NCI-H2081 treated with DMSO at 0.1 percent for 48 hours (cell line): ENCODE measurements at places on chromosomes 6 and 20.

DNA sequence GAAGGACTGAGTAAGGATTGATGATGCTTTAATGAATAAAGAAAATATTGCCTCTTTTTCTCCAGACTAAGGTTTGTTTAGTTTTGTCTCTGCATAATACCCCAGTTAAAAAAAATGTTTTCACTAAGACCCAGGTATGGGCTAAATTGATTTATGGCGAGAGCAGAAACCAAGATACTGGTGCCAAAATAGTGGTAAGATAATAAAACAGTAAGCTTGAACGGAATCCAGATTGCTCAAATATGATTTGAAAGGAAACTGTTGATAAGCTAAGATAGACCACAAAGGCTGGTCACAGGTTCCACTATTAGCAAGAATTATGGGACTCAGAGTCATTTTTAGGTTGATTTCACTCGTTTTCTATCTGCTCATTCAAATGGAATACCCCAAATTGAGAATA, 831.2 kb downstream of the EPHA7 start:
- no peak for DNase-seq

DNA sequence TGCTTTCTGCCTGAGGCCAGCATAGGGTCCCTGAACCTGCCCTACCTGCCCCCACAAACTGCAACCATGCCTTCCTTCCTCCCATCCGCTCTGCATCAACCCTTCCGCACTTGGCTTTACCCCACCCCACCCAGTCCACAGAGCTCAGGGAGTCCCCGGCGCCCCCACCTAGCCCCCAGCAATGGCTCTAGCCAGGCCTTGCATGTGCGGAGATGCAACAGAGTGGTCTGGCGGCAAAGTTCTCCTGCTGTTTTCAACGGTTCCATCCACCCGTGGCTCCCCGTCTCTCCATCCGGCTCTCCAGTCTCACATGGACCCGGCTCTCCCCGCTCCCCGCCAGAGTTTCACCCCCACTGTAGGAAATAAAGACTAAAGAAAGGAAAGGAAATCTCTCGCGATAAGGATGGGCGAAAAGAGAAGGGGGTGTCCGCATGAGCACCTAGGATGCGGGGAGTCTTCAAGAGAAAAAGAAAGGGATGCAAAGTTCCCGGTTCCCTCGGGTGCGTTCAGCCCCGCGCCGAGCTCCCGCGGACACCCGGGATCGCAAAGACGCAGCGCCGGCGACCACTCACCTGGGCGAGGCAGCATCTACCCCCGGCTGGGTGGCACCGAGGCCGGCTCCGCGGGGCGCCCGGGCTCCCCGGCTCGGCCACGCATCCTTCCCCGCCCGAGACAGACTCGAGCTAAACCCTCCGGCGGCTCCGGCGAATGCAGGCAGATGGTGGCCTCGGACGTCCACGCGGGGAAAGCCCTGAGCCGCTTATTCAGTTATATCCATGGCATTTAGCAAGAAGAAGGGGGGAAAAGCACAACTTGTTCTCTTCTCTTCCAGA, 579 bp downstream of the LRFN2 start:
- DNase-seq, result no peak

DNA sequence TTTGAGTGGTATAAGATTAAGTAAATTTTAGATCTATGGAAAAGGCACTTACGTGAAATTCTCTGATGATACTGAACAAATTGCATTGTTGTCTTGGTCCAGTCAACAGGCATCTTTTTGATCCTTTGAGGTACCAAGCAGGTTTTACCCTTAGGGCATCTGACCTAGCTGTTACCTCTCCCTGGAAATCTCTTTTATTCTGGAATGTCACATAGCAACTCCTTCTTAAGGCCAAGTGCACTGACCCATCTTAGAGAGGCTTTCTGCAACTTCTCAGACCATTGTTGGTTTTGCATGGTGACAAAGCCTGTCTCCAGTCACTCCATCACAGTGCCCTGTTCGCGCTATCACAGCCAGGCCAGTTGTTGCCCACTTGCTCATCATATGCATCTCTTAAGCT, 42.0 kb downstream of the TPD52L1 start:
- DNase-seq, result no peak

DNA sequence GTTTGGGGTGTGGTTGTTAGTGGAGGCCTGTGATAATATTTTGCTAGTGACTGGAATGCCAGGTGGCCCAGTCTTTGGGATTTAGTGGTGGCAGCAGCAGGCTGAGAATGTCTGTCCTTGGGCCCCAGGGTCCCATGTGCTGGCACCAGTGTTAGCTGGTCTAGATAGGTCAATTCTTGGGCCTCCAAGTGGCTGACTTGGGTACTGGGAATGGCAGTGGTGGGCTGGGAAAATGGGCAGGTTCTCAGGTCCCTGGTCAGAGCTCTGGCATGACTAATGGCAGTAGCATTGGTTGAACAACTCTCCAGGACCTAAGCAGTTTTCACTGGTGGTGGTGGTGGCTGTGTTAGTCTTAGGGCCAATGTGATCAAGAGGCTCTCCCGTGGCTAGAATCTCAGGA, 50.3 kb downstream of the OLIG3 start:
- no peak for DNase-seq

- DNase-seq, result no peak
These were observed 554.2 kb downstream of the CDH26 start for GRCh38 chr20:60512443-60512842.

- no peak for DNase-seq
These were observed 313.2 kb downstream of the HDGFL1 start for GRCh38 chr6:22882581-22882980.

DNA sequence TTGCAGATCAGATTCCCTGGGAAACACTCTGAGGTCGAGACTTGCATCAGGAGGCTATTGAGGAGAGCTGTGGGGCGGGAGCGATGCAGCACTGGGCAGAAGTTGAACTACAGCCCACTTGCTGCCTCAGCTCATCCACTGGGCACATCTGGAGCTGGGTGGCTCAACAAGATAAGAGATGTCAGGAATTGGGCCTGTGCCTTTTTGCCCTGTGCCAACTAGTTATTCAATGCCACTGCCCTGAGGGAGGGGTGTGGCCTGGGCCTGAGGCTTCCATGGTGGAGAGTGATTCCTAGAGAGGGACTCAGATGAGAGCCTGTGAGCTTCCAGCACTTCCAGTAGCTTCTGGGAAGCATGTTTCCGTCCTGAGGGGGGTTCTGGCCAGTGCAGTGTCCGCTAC, 32.7 kb downstream of the BRPF3 start:
- no peak for DNase-seq

GRCh38 chr20:32960222-32960518, 44.1 kb downstream of the SUN5 start:
- no peak for DNase-seq

- DNase-seq, result no peak
These were observed 897 bp upstream of the GMEB2 start for GRCh38 chr20:63627751-63628245.

GRCh38 chr6:169858935-169859351, 107.5 kb downstream of the ERMARD start:
- DNase-seq, result no peak

DNA sequence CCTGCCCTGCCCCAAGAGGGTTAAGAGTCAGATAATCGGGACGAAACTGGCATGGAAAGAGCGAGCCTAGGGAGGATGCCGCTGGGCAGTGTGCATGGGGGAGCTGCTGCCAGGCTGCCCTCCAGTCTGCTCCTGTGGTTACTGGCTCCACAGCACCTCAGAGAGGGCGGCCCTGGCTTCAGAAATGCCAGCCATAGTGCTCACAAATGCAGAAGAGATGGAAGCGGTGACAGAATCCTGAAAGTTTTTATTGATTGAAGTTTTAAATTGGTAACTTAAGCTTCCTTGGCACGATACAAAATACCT, 57.9 kb downstream of the VAPB start:
- no peak for DNase-seq

DNA sequence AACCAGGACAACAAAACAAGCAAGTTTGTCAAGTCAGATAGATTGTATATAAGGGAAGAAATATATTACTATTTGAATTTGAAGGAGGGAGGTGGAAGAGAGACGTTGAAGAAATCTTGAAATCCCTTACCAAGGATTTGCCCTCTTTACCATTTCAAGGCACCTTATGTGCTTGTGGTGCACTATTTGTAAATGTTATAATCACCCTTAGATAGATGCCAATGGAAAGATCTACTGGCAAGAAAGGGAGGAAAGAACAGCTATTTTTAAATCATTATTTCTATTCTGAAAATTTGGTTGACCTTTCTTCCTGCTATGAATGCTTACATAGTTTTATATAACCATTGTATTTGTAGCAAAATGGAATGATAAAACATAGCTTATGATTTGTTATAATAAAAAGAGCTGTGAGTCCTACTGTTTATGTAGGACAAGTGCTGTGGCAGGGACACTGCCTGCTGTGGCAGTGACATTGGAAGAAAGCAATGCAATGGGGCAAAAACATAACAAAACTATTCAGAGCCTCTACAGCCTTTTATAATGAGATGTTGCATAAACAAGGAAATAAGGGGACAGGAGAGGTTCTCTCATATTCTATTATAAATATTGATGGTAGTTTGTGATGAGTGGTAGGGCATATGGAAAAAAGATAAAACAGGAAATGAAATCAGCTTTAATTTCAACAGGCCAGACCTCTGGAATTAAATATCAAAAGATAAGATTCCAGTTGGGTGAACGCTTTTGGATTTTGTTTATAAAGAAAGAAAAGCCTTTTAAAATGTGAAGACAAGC, 1145.2 kb upstream of the GJE1 start:
- no peak for DNase-seq

DNA sequence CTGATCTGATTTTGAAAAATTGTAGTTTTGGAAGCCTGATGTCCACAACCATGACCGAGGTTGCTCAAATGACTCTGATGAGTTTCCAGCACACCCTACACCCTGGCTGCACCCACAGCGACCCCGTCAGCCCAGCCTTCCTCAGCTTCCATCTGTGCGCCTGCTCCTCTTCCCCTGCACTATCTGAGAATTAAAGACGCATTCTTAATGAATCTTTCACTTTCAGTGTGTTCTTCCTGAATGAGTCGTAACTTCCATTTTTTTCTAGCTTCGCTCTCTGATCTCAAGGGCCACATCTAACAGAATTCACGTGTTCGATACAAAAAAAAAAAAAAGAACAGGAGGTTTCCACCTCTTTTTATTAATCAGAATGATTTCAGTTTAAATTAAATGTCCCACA, 21.3 kb upstream of the RREB1 start:
- DNase-seq, result no peak

DNA sequence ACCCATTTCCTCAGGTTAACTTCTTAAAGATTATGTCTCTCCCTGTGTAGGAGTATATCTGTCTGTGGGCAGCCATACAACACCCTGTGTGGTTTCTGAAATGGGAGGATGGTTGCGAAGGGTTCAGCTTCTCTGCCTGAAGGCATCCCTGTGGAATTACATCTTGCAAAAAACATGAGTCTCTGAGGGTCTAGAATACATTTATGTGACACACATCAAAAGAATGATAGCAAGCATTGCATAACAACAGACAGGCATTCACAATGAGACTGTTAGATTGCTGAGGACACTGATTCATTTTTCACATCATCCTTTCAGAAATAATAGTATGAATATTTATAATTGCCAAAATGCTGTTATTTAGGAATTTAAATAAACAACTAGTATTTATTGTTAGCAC, 670.9 kb downstream of the HTR1B start:
- no peak for DNase-seq
